ENCODE measurements at places on chromosomes 13 and 19.

GRCh38 chr13:44795176-44795575 is 194.1 kb downstream of the NUFIP1 start:
- DNase-seq = no peak

GRCh38 chr13:33711436-33711835 is 106.5 kb upstream of the RFC3 start:
- DNase-seq = no peak

DNA sequence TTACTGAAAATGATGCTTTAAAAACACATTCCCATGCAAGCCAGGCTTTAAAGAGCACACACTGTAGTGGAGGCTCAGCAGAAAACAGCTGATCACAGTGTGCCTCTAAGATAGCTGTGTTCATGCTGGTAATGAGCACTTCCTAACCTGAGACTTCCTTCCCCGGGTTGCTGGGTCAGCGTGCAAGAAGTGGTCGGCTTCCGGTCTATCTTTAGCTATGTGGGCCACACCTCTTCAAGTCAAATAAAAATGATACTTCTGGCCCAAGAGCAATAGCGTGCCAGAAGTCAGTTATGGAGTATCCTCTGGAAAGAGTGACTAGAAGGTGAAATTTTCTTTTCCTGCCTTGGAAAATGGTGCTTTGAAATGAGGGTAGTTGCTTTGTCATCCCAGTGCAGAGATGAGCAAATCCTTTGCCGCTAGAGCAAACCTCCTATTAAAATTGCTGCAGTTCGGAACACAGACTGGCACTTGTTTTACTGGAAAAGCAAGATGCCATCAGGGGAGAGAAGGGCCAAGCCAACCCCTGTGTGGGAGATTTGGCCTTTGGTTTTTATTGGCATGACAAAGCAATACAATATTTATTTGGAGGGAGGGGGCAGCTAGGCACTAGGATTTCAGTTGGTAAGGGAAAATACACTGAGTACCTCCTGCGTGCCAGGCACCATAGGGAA is 64.2 kb downstream of the ARHGAP35 start:
- DNase-seq = peak; percentile 29

DNA sequence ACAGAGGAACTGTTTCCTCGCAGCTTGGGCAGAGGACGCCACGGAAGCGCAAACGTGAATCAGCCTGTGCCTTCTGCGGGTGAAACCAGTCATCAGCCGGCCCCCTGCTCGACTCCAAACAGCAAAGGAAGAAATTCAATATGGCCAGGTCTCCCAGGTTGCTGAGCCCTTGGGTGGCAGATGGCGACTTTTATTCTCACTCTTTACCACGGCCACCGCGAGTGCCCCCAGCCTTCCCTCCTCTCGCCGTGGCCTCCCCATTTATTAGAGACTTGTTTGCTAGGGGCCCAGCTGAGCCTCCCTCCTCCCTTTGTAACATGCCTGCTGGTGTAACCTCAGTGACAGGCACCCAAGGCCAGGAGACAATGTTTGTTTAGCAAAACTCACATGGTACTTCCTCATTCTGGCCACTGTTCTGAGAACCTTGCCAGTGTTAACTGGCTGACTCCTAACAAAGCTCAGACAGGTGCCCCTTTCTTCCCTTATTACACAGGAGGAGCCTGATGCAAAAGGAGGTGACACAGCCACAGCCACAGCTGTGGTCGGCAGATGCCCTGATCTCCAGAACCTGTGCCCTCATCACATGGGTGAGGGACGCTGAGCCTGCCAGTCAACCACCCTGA is 5.8 kb downstream of the RAB20 start:
- DNase-seq = peak; percentile 28

DNA sequence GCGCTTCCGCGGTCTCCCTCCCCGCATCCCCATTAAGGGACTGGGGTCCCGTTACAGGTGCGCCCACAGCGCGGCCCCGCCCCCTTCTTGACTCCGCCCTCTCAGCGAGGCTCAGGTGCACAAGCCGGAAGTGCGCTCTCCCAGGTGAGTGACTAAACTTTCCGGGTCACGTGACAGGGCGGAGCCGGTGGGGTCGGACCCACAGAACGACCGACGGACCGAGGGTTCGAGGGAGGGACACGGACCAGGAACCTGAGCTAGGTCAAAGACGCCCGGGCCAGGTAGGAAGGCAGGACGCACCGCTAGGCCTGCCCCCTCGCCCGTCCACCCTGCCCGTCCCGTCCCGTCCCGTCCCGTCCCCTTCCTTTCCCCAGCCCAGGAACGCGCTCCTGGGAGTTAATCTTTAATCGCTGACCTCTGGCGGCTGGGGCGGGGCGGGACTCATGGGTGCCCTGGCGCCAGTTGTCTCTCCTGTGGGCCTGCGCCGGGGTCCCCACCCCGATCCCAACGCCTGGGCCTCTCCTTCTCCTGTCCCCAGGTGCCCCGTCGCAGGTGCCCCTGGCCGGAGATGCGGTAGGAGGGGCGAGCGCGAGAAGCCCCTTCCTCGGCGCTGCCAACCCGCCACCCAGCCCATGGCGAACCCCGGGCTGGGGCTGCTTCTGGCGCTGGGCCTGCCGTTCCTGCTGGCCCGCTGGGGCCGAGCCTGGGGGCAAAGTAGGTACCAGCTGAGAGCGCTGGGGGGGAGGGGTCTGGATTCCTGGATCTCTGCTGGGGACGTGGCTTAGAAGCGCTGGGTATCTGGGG is at the start of gene CRB3:
TSS of gene CRB3 (plus strand) at position 202 of the 804 bp plus-strand sequence. CDS start at position 633, 431 bp downstream.
- DNase-seq = peak; percentile 65

- no peak for DNase-seq
Observed at GRCh38 chr19:40141551-40141950, 49.7 kb upstream of the MAP3K10 start.

GRCh38 chr19:35027851-35028599 is 2.2 kb upstream of the SCN1B start:
- no peak for DNase-seq

- no peak for DNase-seq
Observed at GRCh38 chr19:49065905-49066512, 1.4 kb upstream of the NTF4 start.

DNA sequence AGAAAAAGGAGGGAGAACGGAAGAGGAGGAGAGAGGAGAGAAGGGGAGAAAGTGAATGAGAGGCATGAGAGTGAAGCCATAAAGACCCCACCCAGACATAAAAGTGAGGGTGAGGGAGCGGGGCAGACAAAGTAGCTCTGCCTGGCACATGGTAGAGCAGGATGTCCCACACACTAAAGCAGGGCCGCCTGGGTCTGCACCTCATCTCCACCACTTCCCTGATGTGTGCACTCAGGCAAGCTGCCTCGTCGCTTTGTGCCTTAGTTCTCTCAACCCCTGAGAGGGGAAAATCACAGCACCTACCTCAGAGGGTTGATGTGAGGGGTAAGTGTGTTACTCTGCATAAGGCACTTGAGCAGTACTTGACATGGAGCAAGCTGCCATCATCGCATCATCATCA is 488.1 kb downstream of the COG6 start:
- no peak for DNase-seq

DNA sequence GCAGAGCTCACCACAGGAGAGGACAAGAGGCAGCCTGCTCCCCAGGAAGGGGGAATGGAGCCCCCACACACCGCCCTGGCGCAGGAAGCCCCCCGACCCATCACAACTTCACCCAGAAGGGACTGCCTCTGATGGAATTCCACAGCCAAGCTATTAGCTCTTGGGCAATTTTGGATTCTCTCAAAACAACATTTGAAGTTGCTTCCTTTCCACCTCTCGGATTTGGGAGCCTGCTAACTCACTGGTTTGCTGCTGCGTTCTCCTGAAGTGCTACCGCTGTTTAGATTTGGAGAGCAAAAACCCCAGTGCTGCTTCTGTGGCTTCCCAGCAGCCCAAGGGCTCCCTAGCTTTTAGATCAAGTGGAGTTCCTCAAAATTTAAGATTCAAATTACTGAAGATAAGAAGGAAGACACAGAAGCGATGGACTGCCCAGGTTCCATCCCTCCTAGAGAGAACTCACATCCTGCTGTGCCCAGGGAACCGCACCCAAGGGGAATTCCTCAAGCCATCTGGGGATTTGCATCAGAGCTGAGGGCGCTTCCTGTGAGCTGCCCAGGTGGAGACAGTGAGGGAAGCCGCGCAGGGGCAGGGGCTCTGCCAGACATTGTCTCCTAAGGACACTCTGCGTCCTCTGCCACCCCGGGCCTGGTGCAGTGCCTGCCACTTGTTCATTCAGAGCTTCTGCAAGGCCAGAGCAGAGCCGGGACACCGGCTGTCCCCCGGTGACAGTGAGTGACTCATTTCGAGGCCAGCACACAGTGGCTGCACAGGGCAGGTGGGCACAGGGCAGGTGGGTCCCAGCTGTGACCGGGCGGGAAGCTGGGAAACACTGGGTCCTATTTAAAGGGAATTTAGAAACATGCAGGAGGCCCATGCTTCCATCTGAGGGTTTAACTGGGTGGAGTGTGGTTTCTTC is 45.5 kb downstream of the COL4A1 start:
- DNase-seq = no peak

DNA sequence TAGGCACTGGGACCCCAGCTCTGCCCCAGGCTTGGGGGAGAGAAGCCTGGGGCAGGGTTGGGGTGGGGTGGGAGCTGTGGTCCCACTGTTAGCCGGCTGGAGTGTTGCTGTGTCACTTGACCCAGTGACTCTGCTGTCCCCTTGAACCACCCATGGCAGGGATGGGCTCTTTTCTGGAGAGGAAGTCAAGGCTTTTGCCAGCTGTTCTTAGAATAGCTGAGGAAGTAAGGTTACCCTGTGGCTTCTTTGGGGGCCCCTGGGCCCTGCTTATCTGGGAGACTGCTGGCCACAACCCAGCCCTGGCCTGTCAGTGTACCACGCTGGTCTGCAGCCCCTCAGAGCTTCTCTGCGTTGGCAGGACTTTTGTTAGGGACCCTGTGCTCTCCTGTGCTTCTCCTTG is 9.1 kb downstream of the PNPLA6 start:
- peak; percentile 62 for DNase-seq

GRCh38 chr13:25811506-25811905 is 240.3 kb downstream of the SHISA2 start:
- no peak for DNase-seq

DNA sequence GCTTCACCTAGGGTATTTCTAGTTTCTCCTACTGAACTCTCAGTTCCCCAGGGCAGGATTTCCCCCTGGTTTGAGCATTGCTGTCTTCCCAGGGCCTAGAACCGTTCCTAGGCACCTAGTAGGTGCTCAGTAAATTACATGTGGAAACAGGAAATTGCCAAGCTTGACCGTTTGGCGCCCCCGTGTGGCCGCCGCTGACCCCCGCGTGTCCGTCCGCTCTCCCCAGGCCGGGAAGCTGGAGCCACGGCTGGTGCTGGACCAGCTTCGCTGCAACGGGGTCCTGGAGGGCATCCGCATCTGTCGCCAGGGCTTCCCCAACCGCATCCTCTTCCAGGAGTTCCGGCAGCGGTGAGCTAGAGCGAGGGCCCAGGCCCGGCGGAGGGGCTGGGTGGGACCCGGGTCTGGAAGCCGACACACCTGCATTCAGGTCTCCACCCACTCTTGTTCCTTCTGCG is 55.5 kb downstream of the MYH14 start:
- DNase-seq = no peak

- DNase-seq = no peak
Observed at GRCh38 chr13:20441056-20441455, 84.6 kb downstream of the CRYL1 start.

DNA sequence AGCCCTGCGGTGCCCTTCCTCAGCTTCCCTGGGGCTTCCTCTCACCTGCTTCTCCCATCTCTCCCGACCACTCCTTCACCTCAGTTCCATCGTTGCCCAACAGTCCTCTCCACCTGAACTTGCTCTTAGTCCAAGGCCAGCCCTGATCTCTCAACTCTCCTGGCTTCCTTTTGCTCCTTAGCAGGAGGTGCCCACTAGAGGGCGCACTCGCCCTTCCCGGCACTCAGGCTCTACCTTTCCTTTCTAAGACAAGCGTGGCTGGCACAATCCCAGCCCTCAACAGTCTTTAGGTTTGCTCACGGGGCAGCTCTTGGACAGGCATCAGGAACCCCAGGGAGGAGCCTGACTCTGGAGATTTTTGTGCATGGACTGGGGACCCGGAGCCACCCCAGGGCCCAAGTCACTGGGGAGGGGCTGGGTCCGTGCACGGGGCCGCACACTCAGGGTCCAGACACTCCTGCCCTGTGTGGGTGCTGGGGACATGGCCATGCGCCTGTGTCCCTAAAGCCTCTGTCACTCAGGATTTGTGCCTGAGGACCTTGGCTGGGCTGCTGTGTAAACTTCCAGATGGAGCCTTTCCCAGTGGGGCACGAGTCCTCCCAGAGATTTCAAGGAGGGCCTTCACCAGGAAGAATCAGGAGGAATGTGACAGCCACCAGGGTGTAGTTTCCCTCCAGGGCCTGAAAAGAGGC is 12.1 kb upstream of the CEACAM8 start:
- DNase-seq = peak; percentile 29

DNA sequence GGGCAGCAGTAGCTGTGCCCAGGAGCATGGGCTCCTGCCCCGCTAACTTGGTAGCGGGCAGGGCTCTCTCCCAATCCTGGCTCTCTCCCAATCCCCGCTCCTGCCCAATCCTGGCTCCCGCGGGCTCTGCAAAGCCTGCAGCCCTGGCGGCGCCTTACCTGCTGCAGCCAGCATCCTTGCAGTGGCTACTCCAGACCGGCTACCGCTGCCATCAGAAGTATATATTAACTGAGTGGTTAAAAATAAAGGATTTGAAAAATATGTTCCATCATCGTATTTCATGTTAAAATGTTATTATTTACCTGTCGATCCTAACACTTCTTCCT is 698.2 kb downstream of the SLITRK1 start:
- DNase-seq = no peak

GRCh38 chr13:114319441-114319913 is 5.2 kb downstream of the CHAMP1 start:
- DNase-seq = no peak

- DNase-seq = no peak
Observed at GRCh38 chr13:87669379-87669978, 1.7 kb upstream of the SLITRK5 start.

GRCh38 chr13:77457966-77458365 is 77.5 kb upstream of the SCEL start:
- DNase-seq = no peak

- peak; percentile 25 for DNase-seq
Observed at GRCh38 chr19:14672188-14672872, 2.3 kb downstream of the ADGRE3 start.

GRCh38 chr19:32308431-32309077 is 36.9 kb upstream of the ZNF507 start:
- no peak for DNase-seq

GRCh38 chr19:6723108-6723618 is 2.7 kb upstream of the C3 start:
- DNase-seq = no peak

GRCh38 chr13:36453516-36453915 is 21.2 kb downstream of the CCNA1 start:
- no peak for DNase-seq

DNA sequence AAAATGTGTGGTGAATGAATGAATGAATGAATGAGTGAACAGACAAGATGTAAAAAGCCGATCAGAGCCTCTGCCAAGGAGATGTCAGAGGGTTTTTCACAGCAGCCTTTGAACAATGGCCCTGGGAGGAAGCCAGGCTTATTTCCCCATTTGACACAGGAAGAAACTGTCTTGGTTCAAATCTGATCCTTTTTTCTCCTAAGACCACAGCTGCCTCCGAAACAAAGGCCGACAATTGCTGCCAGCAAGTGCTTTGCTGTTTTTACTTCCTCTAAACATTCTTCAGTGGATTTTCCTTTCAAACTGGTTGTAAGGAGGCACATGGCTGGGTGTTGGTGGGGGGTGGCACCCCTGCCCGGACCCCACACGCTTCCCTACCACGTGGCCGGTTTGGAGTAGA is 44.2 kb upstream of the HOMER3 start:
- no peak for DNase-seq

- no peak for DNase-seq
Observed at GRCh38 chr19:30136611-30137195, 194.7 kb downstream of the URI1 start.

- no peak for DNase-seq
Observed at GRCh38 chr13:113548171-113548641, 36.3 kb upstream of the TFDP1 start.

All from CD4-positive, alpha-beta T cell treated with Interleukin-1 beta for 1 hour (primary cell).